ENCODE measurements at places on chromosomes 11 and 22. TPM values are rescaled to one million over a fixed set of nuclear protein-coding genes. Genes with fewer than 3 reads are reported as not detected.

SEC14L2 gene
- 18.3 TPM for total RNA-seq

TMEM25 gene
- 50.8 TPM for total RNA-seq

ABCG4 gene
- total RNA-seq, result 1.6 TPM

HBB gene
- total RNA-seq, result 10.2 TPM

TESMIN gene
- 2.8 TPM for total RNA-seq

OR52E1 gene
- not detected for total RNA-seq

PLEKHB1 gene
- 7.9 TPM for total RNA-seq

HSCB gene
- total RNA-seq, result 11.9 TPM

All from thoracic aorta (tissue), 2 donors.